ENCODE measurements at places on chromosomes 3 and 15. TPM values are rescaled to one million over a fixed set of nuclear protein-coding genes. Genes with fewer than 3 reads are reported as not detected.

Gene CISH
- 63.4 TPM for total RNA-seq

Gene GBE1
- 8.6 TPM for total RNA-seq

Gene SOX14
- total RNA-seq: not detected

Gene GOLGA8S
- total RNA-seq: 0.21 TPM

Gene STRIT1
- total RNA-seq: not detected

Gene AHSG
- not detected for total RNA-seq

Gene ZNF619
- total RNA-seq: 5.0 TPM

Gene TBCCD1
- total RNA-seq: 14.2 TPM

Gene CD80
- 14.1 TPM for total RNA-seq

Gene MCCC1
- 17.5 TPM for total RNA-seq

Gene SLC28A2
- not detected for total RNA-seq

Gene FOXB1
- total RNA-seq: 0.21 TPM

Gene RBMS3
- 0.37 TPM for total RNA-seq

Gene C3orf85
- total RNA-seq: not detected

Gene SNX22
- total RNA-seq: 1.9 TPM

Gene DNAJB8
- not detected for total RNA-seq

Gene ACOX2
- not detected for total RNA-seq

Gene CTDSPL
- 2.2 TPM for total RNA-seq

Gene SPSB4
- total RNA-seq: not detected

Gene GJD2
- not detected for total RNA-seq

Gene STXBP5L
- total RNA-seq: not detected

Gene LRRC31
- total RNA-seq: not detected

Gene LRRC3B
- not detected for total RNA-seq

Gene KLHL6
- total RNA-seq: 35.7 TPM

Gene GATA2
- total RNA-seq: 4.0 TPM

Gene CYP1A1
- 0.13 TPM for total RNA-seq

Gene USP50
- not detected for total RNA-seq

Gene TOP2B
- total RNA-seq: 113 TPM

Gene DUOX2
- total RNA-seq: not detected

Gene TNK2
- 125 TPM for total RNA-seq

Gene SLC12A1
- not detected for total RNA-seq

Gene ANKDD1A
- total RNA-seq: 8.9 TPM

Gene KY
- total RNA-seq: not detected

Gene GADL1
- not detected for total RNA-seq

Gene ATP11B
- total RNA-seq: 145 TPM

Gene GOLGA6A
- total RNA-seq: 1.0 TPM

Gene GRAMD2A
- not detected for total RNA-seq

Gene EPHB3
- total RNA-seq: not detected

Gene GXYLT2
- total RNA-seq: not detected

Gene GPD1L
- 32.6 TPM for total RNA-seq

Gene SKOR1
- 2.2 TPM for total RNA-seq

Gene CNTN4
- total RNA-seq: not detected
